Epithelial cell of esophagus (primary cell): ENCODE measurements at places on chromosomes 7 and 10.

DNA sequence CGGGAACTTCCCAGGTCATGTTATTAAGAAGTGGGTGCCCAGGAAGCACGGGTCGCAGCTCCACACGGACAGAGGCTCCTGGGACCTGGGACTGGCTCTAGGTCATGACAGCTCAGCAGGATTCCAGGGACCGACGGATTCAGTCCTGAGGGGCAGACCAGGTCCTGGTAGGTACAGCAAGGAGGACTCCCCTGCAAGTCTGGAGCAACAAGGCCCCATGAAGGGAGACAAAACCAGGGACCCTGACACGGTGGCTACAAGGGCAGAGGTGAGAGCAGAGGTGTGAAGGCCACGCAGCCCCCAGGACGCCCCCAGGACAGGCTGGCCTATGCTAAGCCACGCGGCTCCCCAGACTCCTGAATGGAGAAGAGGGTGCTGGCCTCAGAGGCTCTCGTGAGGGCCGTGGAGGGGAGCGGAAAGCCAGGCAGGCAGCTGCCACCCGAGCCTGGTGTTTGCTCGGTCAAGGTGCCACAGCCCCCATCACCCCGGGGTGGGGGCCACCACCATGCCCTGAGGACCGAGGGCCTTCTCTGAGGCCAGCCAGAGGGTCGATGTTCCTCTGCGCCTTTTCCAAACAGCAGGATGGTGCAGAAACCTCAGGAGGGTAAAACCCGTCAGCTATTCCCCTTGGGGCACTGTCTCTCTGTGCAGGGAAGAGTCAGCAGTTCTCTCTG lies 348.9 kb downstream of the PTPRN2 start:
- DNase-seq = no peak

GRCh38 chr10:63673846-63674245 lies 152.6 kb downstream of the REEP3 start:
- no peak for DNase-seq

- no peak for DNase-seq
Measured at GRCh38 chr10:119377958-119378736, 164.4 kb downstream of the RGS10 start.

- no peak for DNase-seq
Measured at GRCh38 chr7:136897676-136898075, 29.2 kb downstream of the CHRM2 start.

GRCh38 chr7:150803161-150803860 lies 2.7 kb downstream of the TMEM176A start:
- no peak for DNase-seq

GRCh38 chr7:27345164-27345887 lies 102.7 kb downstream of the EVX1 start:
- no peak for DNase-seq

GRCh38 chr10:28139138-28139537 lies 140.3 kb upstream of the ODAD2 start:
- peak; percentile 14 for DNase-seq

- peak; percentile 85 for DNase-seq
Measured at GRCh38 chr10:6141296-6142151, 52.7 kb downstream of the RBM17 start.

DNA sequence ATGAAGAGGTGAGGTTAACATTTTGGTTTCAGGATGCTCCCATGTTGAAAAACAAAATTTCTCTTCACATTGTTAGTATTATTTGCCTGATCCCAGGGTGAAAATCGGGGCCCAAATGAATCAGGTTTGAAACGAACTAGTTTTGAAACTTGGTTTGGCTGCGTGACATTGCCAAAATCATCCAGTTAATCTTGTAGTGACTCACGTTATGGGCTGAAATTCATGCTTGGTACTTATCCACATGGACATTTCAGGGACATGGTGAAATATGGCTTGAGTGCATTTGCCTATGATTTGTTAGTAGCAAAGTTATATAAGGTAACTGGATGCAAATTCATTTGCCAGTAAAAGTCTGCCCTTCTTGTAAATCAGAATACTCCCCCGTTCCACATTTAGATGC lies 97.3 kb downstream of the CFAP58 start:
- DNase-seq = no peak

DNA sequence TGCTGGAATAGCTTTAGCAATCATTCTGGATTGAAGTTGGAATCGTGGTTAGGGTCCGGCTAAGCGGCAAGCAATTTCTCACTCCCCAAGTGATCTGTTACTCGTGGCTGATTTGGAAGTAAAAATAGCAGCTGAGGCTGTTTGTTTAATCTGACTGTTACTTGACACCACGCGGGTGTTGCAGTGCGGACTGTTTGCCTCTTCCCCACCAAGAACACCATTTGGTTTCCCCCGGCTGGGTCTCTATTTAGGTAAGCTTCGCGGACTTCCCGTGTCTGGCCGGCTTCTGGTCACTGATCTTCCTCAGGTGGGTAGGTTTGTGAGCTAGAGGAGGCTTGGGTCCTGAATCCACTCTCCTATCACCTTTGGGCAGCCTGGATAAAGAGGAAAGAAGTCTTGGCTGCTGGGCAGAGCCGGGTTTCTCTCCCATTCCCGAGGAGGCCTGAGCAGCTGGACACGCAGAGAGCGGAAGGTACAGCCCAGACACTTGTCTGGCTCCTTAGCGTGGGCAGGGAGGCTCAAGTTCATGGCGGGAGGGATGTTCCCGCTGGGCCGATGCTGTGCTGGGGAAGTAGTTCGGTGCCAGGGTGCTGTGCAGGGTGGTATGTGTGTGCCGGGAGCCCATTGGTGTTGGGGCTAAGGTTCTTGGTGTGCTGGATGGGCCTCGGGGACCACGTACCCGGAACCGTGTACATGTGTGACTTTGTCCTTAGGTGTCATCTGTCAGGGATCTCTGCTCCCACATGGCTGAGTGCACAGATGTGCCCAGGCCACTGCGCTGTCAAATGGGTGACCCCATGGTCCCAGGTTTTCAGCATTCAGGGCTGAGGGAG lies at the start of gene C10orf71:
Gene C10orf71, plus strand, starts transcription at position 188 of the 833 bp plus-strand sequence. CDS start 23,376 bp downstream, outside the sequence.
- DNase-seq = no peak

- DNase-seq = peak; percentile 55
Measured at GRCh38 chr10:3220853-3221252, 48.3 kb upstream of the PITRM1 start.

- DNase-seq = no peak
Measured at GRCh38 chr10:29749150-29749549, 114.4 kb upstream of the SVIL start.

GRCh38 chr10:17989908-17990767 lies 38.4 kb downstream of the SLC39A12 start:
- peak; percentile 90 for DNase-seq

GRCh38 chr7:155431231-155431630 lies 26.7 kb upstream of the EN2 start:
- no peak for DNase-seq

- DNase-seq = no peak
Measured at GRCh38 chr10:67257018-67257417, 331.2 kb downstream of the LRRTM3 start.

DNA sequence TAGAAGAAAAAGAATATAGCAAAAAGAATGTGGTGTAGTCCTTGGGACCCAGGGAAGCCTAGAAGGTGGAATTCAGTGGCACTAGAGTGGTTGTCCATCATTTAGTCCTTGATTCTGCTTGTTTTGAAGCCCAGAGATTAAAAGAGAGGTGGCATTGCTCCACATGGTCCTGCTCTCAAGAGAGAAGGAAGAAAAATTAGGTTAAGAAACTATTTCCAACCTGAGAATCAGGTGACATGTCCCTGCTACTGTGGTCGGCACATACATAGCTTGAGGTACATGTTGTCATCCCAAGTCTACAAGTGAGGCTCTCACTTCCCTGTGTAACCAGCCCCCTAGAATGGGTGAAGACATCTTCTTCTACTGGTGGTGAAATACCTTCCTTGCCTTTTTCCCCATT lies at the start of gene OR9A2:
Gene OR9A2, minus strand, starts transcription at position 101 of the 400 bp plus-strand sequence. Its CDS starts 0 bp downstream, at position 101.
- DNase-seq = no peak

DNA sequence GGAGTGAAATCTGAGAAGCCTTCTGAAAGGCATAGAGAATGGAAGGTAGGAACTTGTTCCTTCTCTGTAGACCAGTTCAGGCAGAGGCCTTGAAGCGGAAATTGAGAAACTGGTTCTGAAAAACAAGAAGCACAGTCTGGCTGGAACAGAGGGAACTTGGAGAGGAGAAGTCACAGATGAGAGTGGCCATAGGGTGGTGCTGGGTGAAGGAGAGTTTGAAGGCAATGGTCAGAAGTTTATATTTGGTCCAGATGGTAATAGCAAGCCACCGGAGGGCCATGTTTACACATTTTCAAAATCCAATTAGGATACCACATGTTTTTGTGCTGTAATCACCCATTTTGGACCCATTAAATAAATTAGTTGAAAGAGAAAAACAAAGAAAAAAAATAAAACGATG lies 692.5 kb downstream of the INHBA start:
- peak; percentile 39 for DNase-seq

GRCh38 chr10:131081376-131081775 lies 230.1 kb downstream of the TCERG1L start:
- no peak for DNase-seq

DNA sequence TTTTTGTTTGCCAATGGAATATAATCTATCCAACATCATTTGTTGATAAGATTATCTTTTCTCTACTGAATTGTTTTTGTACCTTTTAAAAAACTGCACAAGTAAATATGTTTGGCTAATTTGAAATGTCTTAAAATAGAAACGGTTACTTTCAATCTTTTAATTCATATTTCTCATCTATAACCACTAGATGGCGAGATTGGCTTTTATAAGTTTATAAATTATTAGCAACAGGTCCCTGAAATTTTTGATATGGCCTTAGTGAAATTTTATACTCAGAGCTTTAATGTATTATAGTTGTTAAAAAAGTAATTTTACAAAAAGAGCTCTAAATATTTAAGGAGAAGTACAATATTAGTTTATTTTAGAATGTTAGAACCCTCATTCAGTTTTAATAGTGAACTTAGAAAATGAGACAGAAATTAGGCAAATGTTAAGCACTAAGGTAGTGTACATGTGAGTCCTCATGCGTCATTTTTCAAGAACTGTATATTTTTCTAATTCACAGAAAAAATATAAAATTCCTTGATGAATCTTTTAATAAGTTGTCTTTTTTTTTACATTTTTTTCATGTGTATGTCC lies 592.5 kb downstream of the ARL4A start:
- DNase-seq = peak; percentile 33

GRCh38 chr7:106178593-106179134 lies 66.6 kb upstream of the SYPL1 start:
- DNase-seq = peak; percentile 50

GRCh38 chr7:128236924-128237586 lies 4.0 kb upstream of the LEP start:
- peak; percentile 98 for DNase-seq

- no peak for DNase-seq
Measured at GRCh38 chr7:155509725-155510551, 36.4 kb downstream of the CNPY1 start.

DNA sequence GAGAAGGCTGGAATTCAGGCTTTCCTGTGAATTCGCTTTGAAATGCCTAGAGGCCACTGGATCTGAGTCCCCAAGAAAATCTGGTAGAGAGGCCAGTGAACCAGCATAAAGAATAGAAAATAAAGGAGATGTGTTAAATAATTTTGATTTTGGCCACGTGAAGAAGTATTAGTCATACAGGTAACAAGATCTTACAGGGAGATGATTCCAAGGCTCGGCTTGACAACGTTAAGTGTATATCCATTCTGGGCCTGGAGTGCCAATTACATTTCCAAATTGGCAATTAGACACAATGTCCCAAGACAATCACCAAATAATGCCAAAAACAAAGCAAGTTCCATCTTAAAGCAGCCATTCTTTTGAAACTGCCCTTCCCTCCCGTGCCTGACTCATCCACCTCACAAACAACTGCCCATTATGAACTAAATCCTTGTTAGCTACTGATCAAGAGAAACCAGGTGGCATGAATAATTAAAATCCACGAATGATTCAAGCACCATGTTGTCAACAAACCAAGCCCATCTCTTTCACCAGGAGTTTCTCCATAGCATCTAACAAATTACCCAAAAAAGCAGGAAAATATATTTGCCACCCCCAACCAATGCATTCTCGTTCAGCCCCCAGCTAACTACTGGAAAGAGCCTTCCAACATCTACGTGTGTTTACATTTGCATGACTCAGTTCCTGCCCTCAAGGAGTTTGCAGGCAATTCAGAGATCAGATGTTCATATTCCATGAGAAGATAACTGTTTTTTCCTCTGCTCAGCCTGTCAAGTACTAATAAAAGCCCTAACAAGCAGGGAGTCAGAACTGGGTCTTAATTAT lies 8.5 kb downstream of the KCNMA1 start:
- DNase-seq = peak; percentile 78

DNA sequence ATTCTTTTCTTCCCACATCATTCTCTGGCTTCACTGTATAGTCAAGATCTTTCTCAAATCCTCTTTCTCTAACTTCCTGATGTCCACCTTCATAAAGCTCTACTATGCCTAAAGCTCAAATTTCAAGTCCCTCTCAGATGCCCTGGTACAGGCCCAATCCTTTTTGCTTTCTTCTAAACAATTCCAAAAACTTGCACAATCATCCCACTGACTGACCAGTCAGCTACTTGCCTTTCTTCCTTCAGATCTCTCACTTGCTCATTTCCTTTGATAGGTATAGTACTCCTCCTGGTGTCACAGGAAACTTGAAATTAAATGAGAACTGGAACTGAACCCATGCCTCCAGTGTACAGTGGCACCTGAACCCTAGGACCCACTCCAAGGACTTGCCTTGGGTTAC lies 18.2 kb downstream of the SEC31B start:
- DNase-seq = no peak

DNA sequence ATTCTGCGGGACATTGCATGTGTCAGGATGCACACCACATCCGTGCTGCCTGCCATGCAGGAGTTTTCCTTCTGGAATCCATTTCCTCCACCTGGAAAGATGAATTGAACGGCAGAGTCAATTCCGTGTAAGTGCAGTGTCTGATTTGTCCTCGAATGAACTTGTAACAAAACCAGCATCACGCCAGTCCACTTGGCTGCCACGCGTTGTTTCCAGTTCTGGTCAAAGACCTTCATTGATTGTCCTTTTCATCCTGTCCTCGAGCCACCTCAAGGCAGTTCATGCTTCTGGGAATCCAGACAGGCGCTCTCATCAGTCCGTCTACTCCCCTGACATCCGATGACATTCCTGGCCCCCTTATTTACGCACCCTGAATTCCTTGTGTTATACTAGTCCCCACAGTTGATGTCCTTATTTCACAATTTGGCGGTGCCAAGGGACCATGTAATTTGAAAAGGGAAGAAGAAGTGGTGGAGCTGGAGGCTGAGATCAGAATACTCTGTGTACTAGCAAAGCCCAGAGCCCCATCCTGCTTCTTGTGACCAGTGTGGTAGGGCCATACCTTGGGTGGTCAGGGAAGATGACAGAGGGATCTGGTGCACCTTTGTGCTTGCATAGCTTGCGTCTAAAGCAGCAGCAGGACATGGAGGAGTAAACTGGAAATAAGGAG lies 502.2 kb downstream of the PLXNA4 start:
- DNase-seq = no peak
